ENCODE measurements at places on chromosomes 2 and 18.

DNA sequence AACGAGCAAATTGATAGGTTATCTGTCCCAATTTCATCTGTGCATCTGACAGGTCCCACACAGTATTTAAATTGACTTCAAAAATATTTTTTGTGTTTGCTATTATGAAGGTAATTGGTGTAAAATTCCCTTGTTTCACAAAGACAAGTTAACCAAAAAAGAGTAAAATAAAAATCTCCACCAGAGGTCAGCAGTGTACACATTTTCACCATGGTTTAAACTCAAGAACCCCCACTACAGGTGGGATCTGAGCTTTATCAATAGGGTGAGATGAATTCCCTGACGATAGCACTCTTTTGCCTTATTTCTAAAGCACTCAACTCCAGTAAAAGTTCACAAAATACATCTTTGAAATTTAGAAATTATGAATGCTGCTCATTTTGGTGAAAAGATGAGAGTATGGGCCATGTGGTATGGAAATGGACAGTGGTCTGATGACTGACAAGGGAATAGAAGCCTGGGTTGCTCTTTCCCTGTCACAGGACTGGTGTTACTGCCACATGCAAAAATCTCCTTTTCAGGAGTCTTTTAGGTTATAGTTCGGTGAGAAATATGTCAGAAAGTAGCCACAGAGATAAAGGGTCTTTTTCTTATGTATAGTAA lies 68.0 kb downstream of the SERPINB8 start:
- no peak for DNase-seq

DNA sequence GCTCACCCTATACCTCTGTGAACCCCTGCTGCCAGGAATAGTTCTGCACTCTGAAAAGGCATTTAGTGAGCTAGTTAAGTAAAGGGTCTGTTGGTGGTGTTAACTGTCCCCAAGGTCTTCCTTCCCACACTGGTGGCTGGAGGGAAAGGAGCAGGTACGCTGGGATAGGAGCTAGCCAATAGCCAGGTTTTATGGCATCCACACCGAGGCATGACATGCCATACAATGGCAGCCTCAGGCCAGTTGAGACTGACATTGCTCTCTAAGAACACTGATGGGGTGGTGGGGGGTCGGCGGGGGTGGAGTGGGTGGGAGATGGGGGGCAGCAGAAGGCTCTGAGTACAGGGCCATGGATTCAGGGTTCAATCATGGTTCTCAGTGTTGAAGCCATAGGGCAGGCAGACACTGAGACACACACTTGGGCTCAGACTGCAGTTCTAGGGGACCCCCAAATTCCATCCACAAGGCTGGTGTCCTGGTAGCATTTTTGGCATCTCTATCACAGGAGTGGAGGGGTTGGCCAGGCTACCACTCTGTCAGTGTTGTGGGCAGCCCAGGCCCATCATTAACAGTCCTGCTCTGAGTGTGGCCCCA lies 136.0 kb downstream of the CTIF start:
- no peak for DNase-seq

DNA sequence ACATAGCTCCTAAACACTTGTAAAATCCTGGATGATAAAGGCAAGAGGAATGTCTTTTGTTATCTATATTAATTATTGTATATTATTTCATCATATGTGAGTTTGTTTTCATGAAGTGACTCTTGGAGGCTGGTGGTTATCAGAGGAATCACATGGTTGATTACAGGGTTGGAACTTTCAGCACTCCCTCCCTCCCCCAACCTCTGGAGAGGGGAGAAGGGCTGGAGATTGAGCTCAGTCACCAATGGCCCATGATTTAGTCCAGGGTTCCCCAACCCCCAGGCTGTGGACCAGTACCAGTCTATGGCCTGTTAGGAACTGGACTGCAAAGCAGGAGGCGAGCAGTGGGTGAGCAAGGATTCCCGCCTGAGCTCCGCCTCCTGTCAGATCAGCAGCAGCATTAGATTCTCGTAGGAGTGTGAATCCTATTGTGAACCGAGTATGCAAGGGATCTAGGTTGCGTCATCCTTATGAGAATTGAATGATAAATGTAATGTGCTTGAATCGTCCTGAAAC lies 37.7 kb downstream of the FBXO48 start:
- DNase-seq: no peak

DNA sequence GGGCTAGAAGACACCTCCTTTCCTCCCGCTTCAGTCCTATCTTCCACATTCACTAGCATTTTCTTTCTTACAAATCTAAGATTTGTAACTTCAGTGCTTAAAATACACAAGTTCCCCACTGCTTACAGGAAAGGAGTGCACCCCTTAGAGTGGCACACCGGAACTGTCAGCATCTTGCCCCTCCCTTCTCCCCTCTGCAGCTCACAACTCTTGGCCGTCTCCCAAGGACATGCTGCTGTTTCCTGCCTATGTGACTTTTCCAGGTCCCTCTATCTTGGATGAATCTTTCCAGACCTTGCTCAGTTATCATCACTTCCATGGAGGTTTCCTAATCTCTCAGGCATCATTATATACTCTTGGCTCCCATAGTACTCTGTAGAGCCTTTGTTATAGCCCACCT lies 334.8 kb downstream of the CELF4 start:
- no peak for DNase-seq

DNA sequence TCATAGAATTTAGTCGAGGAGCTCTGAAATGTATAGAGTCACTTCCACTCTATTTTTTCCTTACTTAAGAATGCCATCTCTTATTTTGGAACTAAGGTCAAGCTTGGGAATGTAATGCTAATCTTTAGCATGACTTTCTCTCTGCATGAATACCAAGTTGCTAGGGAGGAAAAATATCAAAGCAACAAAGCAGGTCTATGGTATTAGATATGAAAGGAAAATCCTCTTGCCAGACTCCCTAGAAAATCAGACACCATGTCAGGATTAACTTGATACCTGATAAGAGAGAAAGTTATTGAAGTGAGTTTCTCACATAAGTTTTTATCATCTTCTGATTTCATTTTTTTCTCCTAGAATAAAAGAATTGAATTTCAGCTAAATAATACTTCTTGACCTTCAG lies 341.7 kb upstream of the ZNF804A start:
- no peak for DNase-seq

DNA sequence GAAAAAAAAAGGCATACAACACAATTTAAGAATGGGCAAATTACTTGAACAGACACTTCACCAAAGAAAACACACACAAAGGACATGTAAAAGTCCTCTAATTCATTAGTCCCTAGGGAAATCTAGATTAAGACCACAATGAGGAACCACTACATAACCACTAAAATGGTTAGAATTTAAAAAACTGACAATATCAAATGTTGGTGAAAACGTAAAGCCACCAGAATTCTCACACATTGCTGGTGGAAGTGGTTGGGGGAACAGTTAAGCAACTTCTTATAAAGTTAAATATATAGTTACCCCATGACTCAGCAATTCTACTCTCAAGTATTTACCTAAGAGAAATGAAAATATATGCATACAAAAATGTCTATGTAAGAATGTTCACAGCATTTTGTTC lies 11.8 kb downstream of the RTN4 start:
- peak; percentile 42 for DNase-seq

GRCh38 chr2:16622399-16622968 lies 43.1 kb downstream of the CYRIA start:
- peak; percentile 20 for DNase-seq

DNA sequence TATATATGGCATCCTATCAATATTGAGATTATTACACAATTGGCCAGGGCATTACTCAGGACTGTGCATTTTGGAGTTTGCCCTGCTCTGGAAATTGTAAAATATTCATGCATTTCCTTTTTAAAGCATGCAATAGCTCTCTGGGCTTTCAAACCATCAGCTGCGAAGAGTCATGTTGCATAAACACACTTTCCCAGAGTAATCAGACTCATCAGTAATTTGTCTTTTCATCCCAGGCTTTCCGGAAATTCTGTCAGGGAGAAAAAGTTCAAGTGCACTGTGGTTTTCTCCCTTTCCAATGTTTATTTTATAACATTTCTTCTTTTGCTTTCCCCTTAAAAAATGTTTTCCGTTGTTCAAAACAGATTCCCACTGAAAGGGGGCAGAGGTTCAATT lies 38.9 kb upstream of the FHL2 start:
- DNase-seq: no peak

- no peak for DNase-seq
Observed at GRCh38 chr2:67018301-67018700, 378.8 kb upstream of the ETAA1 start.

GRCh38 chr2:239305771-239306170 lies 95.0 kb downstream of the HDAC4 start:
- DNase-seq: no peak

DNA sequence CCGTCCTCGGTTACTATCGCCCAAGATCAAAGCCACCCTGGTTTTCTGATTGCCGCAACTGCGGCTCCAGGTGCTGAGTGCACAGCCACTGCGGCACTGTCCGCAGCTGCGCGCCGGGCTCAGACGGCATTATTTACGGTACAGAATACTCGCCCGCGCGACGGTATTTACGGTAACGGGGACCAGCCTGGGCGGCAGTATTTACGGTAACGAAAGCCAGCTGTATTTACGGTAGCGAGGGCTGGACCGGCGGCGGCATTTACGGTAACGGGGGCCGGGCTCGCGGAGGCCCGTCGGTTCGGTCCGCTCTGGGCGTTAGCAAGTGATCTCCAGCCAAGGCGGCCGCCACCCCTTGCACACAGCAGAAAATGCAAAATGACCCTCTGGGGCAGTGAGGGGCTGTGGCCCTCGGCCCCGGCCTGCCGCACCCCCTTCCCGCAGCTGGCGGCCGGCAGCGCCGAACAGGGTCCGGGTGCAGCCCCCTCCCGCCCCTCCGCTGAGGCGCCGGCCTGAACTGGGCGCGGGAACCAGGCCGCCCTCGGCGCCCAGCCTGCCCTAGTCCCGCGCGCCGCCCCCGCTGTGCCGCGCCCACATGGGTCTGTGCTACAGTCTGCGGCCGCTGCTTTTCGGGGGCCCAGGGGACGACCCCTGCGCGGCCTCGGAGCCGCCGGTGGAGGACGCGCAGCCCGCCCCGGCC lies at the start of gene GNAL:
TSS of gene GNAL (plus strand) at position 293 of the 697 bp plus-strand sequence. CDS start at position 593, 300 bp downstream.
- no peak for DNase-seq

DNA sequence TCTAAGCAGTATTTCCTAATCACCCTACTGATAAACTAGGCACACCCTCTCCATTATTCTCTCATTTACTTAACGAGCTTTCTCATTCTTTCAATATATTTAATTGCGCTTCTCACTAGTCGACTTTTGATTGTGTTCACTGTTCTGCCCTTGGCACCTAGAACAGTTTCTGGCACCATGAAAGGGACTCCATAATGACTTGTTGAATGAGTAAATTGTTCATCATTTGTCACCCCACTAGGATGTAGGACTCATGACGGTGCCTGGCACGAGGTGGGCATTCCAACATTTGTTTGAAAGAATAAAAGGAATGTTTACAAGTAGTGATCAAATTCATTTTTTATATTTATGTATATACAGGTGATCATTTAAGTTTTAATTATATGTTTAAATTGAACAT lies 123.7 kb downstream of the DIS3L2 start:
- no peak for DNase-seq

- no peak for DNase-seq
Observed at GRCh38 chr18:22838639-22839277, 94.4 kb upstream of the RBBP8 start.

DNA sequence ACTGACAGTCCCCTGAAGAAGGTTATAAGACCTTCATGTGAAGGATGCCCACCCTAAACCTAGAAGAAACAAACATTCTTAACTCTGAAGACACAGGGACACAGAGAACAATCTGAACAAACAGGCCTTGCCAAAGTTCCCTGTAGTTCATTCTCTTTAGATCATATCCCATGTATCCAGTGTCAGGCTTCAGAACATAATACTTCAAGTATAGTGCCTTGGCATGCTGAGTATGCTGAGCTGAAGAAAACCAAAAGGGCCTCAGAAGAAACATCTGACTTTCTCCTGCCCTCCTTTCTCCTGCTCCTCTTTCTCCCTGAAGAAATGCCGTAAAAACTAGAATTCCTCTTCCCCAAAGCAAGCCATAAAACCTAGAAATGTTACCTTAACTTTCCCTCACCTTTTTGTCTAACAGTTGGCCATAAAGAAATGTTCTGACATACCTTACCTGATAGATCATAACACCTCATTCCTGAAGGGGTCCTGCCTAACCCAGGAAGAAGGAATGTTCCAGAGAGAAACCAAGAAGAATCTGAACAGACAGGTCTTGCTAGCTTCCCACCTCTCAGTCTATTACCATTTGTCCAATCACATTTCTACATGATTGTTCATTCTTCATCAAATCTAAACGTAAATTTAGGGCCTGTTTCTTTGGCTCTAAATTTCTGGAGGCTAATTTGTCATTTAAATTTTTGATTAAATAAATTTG lies 160.1 kb upstream of the ZC3H15 start:
- DNase-seq: no peak

- DNase-seq: peak; percentile 88
Observed at GRCh38 chr2:213119061-213119809, 32.2 kb downstream of the IKZF2 start.

GRCh38 chr2:101253013-101253702 lies 472 bp downstream of the CNOT11 start:
- peak; percentile 10 for DNase-seq

DNA sequence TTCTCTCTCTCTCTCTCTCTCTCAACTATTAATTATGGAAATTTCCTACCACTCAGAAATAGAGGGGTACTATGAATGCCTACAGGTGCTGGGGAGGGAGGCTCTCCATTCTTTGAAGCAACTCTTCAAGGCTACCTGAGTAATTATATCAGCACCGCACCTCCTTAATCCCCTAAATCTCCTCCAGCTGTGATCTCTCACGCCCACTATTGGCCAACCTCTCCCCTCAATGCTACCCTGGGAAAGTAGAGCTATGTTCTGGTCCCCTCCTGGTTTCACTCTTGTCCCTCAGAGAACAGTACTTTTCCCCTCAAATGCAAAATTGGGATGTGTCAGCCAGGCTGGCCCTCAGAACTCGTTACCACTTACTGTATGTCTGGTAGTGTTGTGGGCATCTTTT lies 1.6 kb downstream of the MOCOS start:
- no peak for DNase-seq

- peak; percentile 82 for DNase-seq
Observed at GRCh38 chr2:190343536-190344275, at the start of gene INPP1. INPP1 (plus strand) TSS chr2:190343589; CDS start chr2:190360103, 16,514 bp downstream.

DNA sequence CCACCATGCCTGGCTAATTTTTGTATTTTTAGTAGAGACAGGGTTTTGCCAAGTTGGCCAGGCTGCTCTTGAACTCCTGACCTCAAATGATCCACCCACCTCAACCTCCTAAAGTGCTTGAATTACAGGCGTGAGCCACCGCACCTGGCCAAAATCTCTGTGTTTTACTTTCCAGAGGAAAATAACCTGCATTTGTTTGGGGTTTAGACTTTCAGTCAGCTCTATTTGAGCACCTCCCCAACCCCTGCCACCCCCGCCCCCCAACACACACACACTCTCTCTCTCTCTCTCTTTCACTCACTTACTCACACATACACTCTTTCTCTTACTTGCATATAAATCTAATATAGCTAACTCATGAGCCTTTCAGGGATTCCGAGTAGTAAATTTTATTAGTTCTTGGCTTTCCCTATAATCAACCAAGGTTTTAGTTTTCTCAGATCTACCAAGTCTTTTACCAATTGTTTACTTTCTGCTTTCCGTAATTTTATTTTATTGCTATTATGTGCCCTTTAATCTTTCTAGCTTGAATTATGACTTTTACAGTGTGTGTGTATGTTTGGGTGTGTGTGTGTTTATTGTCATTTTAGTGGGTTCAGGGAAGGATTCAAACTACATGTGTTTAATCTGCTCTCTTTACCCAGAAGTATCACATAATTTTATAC lies 24.5 kb downstream of the MFSD6 start:
- no peak for DNase-seq

GRCh38 chr18:68642003-68642402 lies 72.9 kb downstream of the TMX3 start:
- no peak for DNase-seq

- no peak for DNase-seq
Observed at GRCh38 chr2:224219781-224220180, 180.7 kb upstream of the SERPINE2 start.
